Activated T-helper 1 cell treated with anti-CD3 and anti-CD28 coated beads, Interleukin-2, amount 50 U/mL, for 16 hours (primary cell): ENCODE measurements at places on chromosomes 13 and 19.

DNA sequence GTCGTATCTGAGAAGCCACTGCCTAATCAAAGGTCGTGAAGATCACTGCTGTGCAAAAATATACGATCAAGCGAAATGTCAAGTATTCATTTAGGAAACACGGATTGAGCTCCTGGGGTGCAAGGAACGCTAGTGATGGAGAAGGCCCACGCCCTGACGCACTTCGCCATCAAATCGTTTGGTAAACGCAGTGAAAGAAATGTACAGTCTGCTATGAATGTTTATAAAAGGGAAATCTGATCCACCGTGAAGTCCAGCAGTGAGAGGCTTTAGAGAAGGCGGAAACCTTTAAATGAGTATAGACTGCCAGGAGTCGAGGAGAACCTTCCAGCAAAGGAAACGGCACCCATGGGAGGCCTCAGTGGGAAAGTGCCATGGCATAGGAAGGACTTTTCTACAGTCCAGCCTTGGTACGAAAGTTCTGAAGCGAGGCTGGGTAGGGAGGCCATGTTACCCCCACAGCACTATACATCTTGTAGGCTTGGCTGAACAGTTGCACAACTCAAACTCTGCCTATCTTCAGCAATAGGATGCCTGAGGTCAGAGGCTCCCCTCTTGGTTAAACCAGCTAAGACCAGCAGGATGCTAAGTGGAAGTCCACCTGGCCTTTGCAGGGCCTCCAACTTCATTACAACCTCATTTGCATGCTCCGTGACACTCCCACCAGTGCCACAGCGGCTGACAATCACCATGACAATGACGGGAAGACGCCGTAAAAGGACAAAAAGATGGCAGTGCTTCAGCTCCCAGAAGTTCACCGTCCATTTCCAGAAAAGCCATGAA lies 20.4 kb downstream of the PCID2 start:
- no peak for DNase-seq

- no peak for DNase-seq
Observed at GRCh38 chr13:98520674-98521449, 56.0 kb downstream of the STK24 start.

DNA sequence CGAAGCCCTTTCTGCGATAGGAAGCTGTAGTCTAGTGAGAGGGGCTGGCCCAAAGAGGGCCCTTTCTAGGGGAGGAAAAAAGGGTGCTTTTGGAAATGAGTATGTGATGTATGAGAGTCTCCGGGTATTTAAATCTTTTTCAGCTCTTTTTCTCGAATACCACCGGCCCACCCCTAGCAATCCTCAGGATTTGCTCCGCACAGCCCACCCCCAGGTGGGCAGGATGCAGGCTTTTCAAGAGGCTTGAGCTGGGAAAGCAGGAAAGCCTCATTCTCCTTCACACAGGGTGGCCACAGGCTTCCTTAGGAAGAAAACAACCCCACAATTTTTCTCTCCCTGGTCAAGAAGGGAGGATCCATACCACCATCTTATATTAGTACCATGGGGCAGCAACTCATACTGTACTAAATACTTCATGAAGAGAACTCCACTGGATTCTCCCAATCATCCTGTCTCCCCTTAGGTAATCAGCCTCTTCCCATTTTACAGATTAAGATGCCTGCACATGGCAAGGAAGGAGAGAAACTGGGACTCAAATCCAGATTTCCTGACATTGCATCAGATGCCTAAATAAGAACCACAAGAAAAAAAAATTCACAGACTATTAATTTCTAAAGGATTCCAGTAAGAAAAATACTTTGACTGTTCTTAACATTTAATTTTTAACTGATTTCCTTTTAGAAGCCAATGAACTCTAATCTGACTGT lies 84.4 kb downstream of the STK24 start:
- DNase-seq = no peak

- DNase-seq = no peak
Observed at GRCh38 chr19:18500799-18501198, 21.1 kb downstream of the ELL start.

- DNase-seq = no peak
Observed at GRCh38 chr13:36841391-36841790, 22.4 kb downstream of the RFXAP start.

GRCh38 chr13:27665333-27665732 lies 43.6 kb downstream of the POLR1D start:
- no peak for DNase-seq

GRCh38 chr13:44368599-44369368 lies 4.8 kb upstream of the SERP2 start:
- DNase-seq = no peak

DNA sequence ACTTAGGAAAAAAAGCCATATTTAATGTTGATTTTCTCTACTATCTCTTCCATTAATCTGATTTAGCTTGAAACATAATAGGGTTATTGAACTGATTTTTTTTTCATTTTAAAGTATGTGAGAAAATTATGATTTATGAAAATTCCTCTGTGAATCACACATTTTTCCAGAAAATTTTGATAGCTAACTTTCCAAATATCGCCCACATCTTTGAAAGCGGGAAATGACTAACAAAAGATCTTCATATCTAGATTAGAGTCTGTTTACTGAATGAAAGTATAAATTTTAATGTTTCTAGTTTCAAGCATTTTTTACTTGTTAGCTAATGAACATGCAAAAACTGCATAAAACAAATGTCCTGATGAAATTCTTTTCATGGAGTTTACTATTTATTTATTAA lies 97.4 kb downstream of the POSTN start:
- DNase-seq = no peak

DNA sequence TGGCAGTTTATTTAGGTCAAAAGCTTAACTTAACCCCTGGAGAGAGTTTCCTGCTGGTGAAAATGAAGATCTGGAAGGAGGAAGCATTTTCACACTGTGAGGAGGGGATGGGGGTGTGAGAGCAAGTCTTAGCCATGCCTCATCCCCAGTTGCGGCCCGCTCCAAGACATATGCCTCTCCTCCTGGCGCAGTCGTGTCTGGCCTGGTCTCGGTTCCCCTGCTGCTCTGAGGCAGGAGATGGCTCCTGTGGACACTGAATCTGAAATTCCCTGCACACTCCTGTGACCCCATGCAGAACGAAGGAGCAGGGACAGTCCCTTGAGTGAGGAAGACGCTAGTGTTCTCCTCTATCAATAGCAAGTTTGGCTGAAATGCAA lies 360 bp upstream of the ZNF69 start:
- DNase-seq = no peak

DNA sequence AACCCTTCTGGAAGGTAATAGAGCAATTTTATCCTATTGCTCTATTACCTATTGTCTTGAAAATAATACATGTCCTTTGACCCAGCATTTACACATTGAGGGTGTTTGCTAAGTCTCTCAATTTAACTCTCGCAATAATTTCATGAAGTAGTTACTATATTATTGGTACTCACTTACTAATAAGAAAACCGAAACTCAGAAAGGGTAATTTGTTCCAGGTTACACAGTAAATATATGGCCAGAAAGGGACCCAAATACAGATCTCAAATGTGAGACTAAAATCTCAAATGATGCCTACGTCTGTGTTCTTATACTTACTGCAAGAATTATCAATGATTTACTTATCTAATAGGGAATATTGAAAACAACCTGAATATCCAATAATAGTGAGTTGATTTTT lies 29.7 kb upstream of the FAM216B start:
- no peak for DNase-seq

DNA sequence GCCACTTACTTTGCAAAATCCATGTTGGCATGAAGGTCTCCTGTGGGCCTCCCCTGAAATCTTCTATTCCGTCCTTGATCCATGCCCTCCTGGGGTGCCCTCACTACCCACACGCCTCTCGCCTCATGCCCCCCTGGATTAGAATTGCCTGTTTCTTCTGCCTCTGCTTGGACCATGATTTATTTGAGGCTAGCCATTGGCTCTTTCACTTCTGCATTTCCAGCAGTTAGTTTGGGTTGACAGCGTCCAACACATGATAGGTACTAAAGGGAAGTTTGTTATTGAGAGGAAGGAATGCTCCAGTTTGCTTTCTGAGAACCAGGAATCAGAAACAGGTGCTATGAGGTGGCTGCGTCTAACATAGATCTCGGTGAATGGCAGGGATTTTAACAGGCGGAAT lies 30.5 kb upstream of the TPTE2 start:
- no peak for DNase-seq

- no peak for DNase-seq
Observed at GRCh38 chr19:40274585-40275544, 10.3 kb downstream of the AKT2 start.

DNA sequence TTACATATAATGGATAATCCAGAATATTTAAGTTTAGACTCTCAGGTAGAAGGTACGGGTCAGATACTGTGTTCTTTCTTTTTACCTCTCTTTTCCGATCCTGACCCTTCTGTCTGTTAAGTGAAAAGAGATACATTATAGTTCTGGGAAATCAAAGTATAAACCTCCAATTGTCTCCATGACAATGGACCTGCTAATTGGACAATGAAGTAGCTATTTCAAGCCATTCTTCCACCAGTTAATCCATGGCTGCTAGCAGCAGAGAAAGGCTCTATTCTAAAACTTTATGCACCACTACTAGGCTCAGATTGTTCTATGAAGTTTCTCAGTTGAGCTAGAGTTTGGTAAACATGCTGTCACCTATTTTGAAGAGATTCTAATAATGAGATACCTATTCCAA lies 8.3 kb upstream of the NBEA start:
- no peak for DNase-seq

DNA sequence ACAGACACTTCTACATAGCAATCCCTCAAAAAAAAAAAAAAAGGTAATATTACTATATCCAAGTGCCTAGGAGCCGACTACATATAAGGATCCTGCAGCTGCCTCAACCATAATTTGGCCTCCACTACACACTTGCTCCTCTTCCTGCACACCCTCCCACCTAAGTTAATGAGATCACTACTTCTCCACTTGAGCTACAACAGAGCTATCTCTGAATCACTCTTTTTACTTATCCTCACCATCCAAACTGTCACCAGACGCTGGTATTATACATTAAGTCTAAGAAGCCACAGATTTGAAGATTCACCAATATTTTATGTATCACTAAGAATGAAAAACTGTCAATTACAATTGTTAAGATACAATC lies 8.3 kb downstream of the OBI1 start:
- DNase-seq = no peak

GRCh38 chr13:66537417-66537816 lies 692.7 kb downstream of the PCDH9 start:
- no peak for DNase-seq

- no peak for DNase-seq
Observed at GRCh38 chr13:67106502-67107057, 123.6 kb downstream of the PCDH9 start.
